ENCODE measurements at places on chromosomes 16 and 17.
A peak's percentile ranks its signal among the peaks of the same experiment; 100 is the strongest.

DNA sequence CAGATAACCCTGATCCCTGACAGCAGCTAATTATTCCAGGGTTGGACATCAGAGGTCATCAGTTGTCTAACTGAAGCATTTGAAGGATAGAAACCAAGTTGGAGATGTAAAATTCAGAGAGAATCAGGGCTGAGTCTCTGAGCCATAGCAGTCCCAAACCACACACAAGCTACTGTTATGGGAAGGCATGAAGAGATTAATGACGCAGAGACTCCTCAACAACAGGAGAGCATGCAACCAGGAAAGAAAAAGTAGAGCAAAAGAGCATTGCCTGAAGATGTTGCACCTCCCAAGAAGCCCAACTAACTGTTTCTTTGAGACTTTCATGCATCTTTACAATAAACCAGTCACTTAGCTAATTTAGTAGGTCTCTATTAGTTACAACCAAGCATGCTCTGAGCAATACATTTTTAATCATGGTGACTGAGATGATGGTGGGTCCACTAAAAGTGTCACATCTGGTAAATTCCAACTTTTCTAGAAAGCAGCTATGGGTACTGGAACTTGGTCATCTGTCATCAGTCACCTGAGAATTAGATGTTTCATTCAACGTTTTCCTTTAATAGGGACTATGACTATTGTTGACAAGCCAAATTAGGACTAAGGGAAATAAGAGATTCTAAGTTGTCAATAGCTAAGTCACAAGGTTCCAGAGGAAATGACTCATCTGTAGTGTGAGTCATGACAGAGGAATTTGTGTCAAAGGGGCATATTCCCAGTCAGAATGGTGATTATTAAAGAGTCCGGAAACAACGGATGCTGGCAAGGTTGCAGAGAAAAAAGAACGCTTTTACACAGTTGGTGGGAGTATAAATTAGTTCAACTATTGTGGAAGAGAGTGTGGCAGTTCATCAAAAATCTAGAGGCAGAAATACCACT, 239.8 kb downstream of the CHD9NB start:
- no peak for DNase-seq

DNA sequence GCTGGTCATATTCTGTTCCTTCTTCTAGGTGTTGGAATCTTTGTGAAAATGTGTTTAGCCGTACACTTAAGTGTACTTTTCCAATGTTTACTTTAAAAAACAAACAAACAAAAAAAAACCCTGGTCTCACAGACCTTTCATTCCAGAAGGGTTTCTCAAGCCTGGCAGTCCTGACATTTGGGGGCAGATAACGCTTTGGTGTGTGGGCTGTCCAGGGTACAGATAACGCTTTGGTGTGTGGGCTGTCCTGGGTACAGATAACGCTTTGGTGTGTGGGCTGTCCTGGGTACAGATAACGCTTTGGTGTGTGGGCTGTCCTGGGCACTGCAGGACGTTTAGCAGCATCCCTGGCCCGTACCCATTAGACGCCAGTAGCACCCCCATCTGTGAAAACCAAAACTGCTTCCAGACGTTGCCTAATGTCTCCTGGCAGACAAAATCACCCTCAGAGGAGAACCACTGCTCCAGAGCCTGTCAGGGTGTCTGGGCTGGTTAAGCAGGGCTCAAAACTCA, 15.2 kb upstream of the FLCN start:
- DNase-seq, result no peak

GRCh38 chr16:85015481-85016187, 4.3 kb upstream of the ZDHHC7 start:
- no peak for DNase-seq

GRCh38 chr16:81283044-81283443, 31.7 kb upstream of the GAN start:
- no peak for DNase-seq

DNA sequence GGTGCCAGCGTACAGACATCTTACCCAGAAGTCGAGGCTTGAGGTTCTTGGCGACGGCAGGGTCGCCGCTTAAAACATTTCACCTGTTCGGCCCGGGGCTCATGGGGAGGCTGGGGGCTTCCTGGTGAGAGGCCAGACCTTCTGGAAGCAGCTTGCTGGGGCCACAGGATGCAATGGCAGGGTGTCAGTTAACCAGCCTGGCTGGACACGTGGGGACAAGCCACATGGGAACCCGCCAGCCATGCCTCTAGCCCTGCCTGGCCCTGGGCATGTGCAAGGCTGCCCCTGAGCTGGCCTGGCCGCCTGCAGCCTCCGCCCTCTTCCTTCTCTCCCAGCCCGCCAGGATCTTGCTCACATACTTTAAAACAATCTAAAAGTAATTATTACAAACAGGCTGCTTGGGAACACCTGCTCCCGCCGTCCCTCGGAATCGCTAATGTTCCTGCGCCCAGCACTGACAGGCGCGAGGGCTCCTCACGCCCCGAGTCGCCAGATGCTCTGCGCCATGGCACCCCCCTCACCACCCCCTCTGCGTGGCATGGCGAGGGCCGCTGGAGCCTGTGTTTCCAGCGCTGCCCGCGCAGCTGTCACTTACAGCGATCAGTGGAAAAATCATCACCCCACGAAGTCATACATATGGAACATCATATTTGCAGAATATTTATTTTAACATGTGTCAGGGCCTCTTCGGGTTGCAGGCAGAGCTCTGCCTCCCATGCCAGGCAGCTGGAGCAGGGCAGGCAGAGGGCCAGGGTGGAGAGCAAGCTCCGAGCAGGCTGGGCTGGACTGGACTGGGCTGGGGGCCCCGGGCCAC, 188.7 kb upstream of the GSE1 start:
- DNase-seq, result no peak

- no peak for DNase-seq
These were observed at the start of gene MEIOC for GRCh38 chr17:44655983-44656710. MEIOC (plus strand) TSS chr17:44656468; CDS start chr17:44656614, 146 bp downstream.

DNA sequence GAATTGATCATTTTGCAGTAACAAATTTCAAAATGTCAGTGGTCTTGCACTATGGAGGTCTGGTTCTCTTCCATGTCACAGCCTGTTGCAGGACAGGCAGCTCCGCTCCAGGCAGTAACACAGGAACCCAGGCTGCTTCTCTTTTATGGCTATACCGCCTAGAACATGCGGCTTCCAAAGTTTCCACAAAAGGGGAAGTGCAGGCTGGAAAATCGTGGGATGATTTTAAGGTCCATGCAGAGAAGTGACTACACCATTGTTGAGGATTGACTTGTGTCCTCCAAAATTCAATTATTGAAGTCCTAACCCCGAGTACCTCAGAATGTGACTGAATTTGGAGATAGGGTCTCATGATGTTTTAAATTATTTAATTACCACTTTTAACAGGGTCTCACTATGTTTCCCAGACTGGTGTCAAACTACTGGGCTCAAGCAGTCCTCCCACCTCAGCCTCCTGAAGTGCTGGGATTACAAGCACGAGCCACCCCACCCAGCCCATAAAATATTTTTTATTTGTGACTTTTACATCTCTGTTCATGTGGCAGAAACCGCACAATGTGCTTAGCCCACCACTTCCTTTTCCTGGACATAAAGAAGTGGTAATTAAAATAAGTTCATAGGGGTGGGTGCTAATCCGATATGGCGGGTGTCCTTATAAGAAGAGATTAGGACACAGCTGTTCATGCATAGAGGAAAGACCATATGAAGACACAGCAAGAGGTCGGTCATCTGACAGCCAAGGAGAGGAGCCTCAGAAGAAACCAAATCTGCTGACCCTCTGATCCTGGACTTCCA, 279.2 kb upstream of the RPL38 start:
- DNase-seq, result no peak

DNA sequence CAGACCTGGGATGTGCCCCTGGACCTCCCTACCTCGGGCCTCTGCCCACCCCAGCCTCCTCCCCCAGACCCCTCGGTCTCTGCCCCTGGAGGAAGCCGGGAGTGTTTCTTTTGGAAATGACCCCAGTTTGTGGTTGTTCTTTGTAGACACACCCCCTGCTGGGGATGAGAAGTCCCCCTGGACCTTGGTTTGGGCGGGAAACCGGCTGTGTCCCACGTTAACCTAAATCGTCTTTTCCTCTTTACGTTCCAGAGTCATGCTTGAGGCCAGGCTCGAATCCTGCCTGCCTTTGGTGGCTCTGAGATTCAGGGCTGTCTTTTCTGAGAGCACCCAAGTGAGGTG, 116.6 kb downstream of the METRNL start:
- DNase-seq, result no peak

DNA sequence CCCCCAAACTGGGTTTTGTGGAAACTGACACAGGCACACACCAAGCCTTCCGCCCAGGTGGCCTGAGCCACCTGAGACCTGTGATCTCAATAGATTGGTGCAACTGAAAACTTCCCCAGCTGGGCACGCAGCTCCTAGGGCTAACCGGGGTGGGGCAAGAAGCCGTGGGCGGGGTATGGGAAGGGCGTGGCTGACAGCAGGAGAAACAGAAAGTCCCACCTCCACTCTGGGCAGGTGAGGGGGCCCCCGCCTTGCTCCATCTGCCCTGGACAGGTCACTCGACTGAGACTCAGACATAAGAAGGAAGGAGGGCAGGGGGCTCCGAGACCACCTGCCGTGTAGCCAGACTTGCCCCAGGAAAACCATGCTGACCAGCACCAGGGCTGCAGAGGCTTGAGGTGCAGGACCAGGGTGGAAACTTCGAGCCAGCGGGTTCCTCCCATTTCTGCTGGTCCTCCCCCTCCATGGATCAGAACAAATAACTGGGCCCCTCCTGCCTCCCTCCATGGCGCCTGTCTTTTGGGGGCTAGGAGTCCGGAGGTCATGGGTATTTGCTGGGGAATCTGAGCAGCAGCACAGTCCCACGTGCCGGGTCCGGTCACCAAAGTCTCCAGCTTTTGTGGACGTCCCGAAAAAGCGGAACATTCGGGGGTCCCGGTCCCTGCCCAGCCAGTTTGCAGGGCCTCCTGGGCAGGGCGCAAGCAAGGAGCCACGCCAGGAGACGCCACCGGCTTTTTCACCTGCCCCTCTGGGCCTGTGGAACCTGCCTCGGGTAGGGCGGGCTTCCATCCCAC, 1.3 kb downstream of the TIMP2 start:
- DNase-seq, result no peak

GRCh38 chr17:81925860-81926450, 1.6 kb downstream of the MAFG start:
- no peak for DNase-seq

DNA sequence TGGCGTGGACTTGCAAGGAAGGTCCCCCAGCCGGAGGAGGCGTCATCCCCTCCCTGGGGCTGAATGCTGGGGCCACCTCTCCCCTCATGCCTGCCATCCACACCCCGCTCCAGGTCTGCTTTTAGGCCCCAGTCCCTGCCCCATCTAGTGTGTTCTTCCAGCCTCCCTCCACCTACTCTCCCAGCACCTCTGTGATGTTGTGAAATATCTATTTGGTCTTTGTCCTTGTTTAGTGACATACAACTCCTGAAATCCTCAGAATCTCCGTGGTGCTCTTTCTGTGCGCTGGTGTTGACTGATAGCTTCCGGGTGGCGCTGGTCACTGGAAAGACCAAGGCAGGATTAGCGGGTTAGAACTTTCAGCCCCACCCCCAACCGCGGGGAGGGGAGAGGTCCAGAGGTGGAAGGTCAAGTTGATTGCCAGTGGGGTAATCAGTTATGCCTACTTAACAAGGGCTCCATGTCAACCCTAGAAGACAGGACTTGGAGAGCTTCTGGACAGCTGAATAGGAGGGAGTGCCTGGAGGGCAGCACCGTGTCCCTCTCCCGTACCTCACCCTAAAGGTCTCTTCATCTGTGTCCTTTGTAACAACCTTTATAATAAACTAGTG, 10.1 kb downstream of the TBC1D24 start:
- DNase-seq, result no peak

- no peak for DNase-seq
These were observed 222.2 kb upstream of the CPHXL start for GRCh38 chr16:75948441-75948840.

GRCh38 chr16:49060728-49061127, 220.9 kb downstream of the CBLN1 start:
- DNase-seq, result no peak

- no peak for DNase-seq
These were observed 13.7 kb downstream of the RARA start for GRCh38 chr17:40322358-40323315.

GRCh38 chr17:41009301-41009760, 403 bp upstream of the KRTAP3-1 start:
- DNase-seq, result no peak

GRCh38 chr16:56771558-56772279, 41.8 kb downstream of the NUP93 start:
- no peak for DNase-seq

- peak; percentile 70 for DNase-seq
These were observed 90.7 kb downstream of the TIMM22 start for GRCh38 chr17:1087381-1088241.

- no peak for DNase-seq
These were observed 28.8 kb downstream of the MPP2 start for GRCh38 chr17:43878260-43879175.

DNA sequence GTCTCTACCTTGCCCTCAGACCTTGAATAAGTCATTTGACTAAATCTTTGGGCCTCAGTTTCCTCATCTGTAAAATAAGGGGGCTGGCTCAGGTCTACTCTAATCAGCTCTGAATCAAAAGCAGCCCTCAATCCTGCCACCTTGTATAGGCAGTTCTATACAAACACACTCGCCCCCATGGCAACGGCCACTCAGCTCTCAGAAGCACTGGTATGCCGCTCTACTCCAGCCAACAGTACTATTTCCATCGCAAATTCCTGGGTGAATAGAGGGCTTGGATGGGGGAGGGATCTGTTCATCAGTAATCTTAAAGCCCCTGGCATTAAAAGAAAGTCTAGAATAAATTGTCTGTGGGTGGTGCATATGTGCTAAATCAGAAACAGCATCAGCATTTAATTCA, 21.2 kb upstream of the TAOK1 start:
- DNase-seq, result no peak

- no peak for DNase-seq
These were observed 70.6 kb upstream of the BCO1 start for GRCh38 chr16:81167851-81168250.

GRCh38 chr16:16045296-16045695, 95.9 kb downstream of the ABCC1 start:
- no peak for DNase-seq

- no peak for DNase-seq
These were observed 38.8 kb downstream of the WSCD1 start for GRCh38 chr17:6108987-6109386.

DNA sequence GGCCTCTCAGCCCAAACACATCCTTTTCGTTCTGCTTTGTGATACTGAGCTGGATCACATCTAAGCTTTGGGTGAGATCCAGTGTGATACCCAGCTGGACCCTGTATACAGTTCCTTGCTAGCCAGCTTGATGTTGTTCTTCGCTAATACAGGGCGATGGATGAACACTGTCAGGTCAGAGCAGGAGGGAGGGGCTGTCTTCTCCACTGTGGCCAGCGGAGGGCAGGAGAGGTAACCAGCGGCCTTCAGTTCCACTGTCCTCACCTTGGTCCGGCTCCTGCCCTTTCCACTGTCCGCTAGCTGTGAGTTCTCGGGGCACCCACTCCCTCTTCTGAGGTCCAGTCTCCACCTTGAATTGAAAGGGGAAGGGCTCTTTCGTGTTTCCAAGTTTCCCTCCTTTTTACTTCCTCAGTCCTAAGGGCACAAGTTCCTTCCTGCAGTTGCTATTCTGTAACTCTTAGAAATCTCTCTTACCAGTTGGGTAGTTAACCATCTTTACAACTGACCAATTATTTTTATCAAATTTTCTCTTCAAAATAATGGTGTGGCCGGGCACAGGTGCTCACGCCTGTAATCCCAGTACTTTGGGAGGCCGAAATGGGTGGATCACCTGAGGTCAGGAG, 3.0 kb upstream of the ZNF213 start:
- DNase-seq, result no peak

- no peak for DNase-seq
These were observed 395 bp downstream of the STXBP4 start for GRCh38 chr17:54968988-54969332.

Data from NCI-H1417 treated with DMSO at 0.1 percent for 48 hours (cell line).